Left kidney (tissue), 8 donors: ENCODE measurements at places on chromosomes 12 and 14. TPM values are rescaled to one million over a fixed set of nuclear protein-coding genes. Genes with fewer than 3 reads are reported as not detected.

DNA sequence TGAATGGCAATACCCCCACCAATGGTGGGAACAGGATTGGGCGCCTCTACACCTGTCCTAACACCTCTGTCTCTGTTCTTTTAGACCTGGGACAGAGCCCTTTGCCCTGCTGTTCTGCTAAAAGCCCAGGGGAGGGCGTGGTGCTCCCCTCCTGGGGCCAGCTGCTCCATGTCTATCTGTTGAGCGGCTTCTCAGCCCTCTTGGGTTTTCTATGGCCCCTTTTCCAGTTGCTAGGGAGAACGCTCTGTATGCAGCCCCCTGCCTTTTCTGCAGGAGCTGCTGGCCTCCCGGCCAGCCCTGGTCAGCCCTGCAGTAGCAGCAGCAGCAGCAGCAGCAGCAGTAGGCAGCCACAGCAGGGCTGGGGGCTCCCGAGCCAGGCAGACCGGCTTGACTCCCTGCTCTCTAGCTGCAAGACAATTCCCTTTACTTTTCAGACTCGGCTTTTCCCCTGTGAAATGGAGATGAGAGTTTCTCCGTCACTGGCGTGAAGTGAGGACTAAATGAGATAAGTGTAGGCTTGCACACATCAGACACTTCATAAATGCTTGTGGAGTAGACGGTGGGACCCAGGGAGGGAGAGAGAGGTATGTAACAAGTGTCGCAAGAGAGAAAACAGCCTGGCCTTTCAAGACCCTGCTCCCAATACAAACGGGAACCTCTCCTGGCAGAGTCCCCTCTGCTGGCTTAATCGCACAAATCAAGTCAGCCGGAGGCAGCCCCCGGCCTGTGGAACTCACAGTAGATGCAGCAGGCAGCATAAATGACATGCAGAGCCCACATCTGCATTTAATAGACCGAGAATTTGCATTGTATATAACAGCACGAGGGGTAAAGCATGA lies 1.0 kb downstream of the RTL1 start:
- no peak for DNase-seq

GRCh38 chr12:48008349-48008748 lies 4.1 kb upstream of the COL2A1 start:
- no peak for DNase-seq

KRT6C gene
- not detected for polyA plus RNA-seq

GRCh38 chr12:114221957-114222630 lies 183.8 kb downstream of the TBX5 start:
- no peak for DNase-seq

GRCh38 chr12:109020796-109021380 lies at the start of gene SVOP:
TSS of gene SVOP (minus strand) at chr12:109021068. CDS start at chr12:109020868, 200 bp downstream.
- peak; percentile 91 for DNase-seq

GRCh38 chr12:116427200-116427930 lies 131.8 kb upstream of the MAP1LC3B2 start:
- peak; percentile 60 for DNase-seq

GRCh38 chr12:29640589-29641345 lies 143.0 kb downstream of the TMTC1 start:
- DNase-seq = peak; percentile 31

CD69 gene
- 1.3 TPM for polyA plus RNA-seq

DNA sequence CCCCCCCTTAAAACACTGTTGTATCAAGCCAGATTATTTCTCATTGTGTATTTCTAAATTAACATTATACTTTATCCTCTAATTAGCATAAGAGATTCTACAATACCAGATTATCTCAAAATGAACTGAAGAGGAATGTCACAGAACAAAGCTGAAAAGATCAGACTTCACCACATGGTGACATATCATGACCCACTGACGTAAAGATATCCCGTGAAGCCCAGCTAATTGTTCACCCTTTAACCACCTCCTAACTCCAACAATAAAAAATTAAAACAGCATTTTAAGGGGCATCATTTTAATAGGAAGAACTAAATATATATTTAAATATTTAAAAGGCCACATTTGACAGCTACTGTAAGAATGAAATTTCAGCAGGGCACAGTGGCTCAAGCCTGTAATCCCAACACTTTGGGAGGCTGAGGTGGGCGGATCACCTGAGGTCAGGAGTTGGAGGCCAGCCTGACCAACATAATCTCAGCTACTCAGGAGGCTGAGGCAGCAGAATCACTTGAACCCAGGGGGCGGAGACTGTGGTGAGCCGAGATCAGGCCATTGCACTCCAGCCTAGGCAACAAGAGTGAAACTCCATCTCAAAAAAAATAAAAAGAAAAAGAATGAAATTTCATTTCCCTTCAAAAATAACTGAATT lies 29.0 kb downstream of the CDK17 start:
- DNase-seq = no peak

GRCh38 chr14:102610968-102611811 lies 18.7 kb downstream of the RCOR1 start:
- no peak for DNase-seq

GRCh38 chr14:23665302-23666016 lies 29.3 kb downstream of the DHRS2 start:
- DNase-seq = no peak

DNA sequence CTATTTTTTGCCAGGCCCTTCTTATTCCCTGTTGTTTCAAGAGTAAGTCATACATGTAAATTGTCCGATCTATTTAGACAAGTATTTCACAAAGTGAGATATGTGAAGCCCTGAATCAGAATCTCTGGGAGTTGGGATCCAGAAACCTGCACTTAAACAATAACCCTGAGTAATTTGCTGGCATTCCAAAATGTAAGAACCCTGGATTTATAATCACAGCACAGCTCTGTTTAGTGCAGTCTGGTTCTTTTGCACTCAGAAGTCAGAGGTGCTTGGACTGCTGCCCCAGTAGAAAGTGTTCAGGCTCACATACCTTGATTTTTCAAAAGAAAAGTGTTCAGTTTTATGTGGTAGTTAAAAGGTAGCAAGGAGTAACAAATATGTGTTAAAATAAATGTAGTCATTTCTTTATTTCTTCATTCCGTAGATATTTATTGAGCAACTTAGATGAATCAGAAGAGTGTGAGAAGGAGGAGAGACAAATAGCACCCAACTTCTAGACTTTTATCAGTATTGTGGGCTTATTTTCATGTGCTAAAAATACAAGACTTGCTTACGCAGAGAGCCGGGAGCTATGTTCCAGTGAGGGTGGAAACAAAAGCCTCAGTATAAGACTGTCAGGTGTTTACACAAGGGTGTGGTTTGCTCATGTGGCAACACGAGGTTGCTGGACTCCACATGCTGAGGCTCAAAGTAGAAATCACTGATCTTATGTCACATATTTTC lies 70.1 kb downstream of the SYNE2 start:
- no peak for DNase-seq

DNA sequence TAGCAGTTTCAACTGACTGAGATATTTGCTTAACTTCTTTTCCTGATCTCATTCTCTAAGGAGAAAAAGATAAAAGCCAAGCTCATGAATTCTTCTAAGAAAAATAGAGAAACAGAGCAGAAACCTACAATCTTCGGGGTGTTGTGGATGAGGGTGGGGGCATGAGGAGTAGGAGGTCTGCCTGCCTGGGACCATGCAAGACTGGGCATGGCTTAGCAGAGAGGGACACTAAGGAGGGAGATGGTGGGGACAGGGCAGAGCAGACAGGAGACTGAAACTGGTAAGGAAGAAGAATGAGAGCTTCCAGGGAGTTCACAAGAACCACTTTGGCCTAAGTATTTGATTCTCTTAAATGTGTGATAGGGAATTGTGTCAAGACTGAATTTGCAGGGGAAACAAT lies 188.0 kb downstream of the CFAP54 start:
- no peak for DNase-seq

GRCh38 chr12:31002361-31002725 lies 71.3 kb upstream of the DDX11 start:
- no peak for DNase-seq

DNA sequence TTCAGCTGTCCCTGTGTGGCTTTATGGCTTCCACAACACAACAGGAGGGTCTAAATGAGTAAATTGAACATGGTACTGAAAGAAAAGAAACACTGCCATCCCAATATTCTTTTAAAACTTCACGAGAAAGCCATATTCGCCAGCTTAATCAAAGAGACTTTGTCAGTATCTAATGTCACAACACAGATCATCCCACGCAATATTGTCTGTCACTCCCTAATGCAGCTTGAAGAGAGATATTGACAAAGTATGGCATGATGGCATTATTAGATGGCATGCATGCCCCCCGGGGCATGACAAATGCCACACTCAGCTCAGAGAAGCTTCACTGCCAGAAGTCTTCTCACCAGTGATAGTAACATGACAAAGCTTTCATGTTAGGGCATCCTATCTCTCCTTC lies 197.8 kb downstream of the TTC8 start:
- no peak for DNase-seq
